ENCODE measurements at places on chromosomes 12 and 14.

GRCh38 chr12:58347691-58348090 lies 406.3 kb downstream of the ATP23 start:
- no peak for DNase-seq

GRCh38 chr12:31803306-31804184 lies 74.7 kb upstream of the AMN1 start:
- no peak for DNase-seq

- DNase-seq, result peak; percentile 77
These were observed 37.5 kb downstream of the EMP1 start for GRCh38 chr12:13233830-13234641.

GRCh38 chr14:72888636-72889201 lies 5.2 kb downstream of the DPF3 start:
- peak; percentile 31 for DNase-seq

DNA sequence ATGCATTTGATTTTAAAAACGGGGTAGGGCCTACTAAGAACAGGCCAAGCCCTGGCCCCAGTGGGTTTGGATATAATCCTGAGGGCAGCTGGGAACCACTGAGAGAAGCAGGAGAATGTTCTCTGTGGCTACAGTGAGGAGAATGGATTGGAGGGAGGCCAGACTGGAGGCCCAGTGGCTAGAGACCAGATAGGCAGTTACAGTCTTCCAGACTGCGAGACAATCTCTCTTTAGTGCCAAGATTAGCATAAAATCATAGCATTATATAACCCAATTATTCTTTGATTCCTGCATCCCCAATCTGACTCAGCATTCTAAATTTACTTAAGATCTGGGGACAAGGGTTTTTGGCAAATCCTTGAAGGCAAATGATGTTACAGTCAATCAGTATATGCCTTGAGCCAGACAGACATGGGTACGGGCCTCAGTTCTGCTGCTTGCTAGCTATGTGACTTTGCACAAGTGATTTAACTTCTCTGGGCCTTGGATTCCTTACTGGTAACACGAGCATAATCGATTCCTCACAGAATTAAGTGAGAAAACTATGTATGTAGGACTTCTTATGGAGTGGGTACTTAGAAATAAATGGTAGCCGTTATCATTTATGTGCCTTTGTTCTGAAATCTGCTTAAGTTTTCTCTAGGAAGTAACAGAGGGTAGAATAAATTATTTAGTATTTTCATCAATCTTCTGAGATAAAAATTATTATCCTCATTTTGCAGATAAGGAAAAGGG lies 18.3 kb downstream of the NINJ2 start:
- DNase-seq, result peak; percentile 24

DNA sequence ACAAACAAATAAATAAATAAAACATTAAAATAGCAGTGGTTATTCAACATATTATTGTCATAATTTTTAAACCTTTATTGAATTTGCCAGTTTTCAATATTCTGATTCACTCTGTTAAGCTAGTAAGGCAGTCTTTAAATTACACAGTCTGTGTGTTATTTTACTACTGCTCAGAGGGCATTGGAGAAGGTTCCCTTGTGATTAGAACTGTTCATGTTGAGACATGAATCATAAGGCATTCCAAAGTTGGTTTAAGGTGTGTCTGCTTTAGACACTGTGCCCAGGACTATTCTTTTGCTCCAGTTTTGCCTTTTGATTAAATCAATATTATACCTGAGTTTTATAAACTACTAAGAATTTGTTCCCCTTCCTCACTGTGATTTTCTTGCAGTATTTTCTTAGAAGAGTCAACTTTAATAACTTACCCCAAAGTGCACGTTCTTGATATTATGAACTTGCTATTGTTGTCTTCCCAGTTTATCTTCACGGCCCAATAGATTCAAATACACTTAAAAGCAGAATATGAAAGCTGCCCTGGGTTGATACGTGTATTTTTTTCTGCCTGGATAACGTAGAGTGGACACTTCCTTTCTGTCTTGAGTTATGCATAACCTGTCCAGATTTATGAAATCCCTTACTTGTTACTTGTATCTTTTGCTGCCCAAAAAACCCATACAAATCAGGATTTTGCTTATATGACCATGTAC lies 105.3 kb upstream of the BCAT1 start:
- DNase-seq, result no peak

GRCh38 chr12:92056290-92056689 lies 89.4 kb downstream of the BTG1 start:
- DNase-seq, result no peak

- DNase-seq, result no peak
These were observed 14.9 kb upstream of the SNAPC1 start for GRCh38 chr14:61747342-61747741.

GRCh38 chr14:56075301-56075700 lies 42.9 kb upstream of the PELI2 start:
- DNase-seq, result no peak

GRCh38 chr12:116852303-116852702 lies 28.9 kb downstream of the HRK start:
- no peak for DNase-seq

DNA sequence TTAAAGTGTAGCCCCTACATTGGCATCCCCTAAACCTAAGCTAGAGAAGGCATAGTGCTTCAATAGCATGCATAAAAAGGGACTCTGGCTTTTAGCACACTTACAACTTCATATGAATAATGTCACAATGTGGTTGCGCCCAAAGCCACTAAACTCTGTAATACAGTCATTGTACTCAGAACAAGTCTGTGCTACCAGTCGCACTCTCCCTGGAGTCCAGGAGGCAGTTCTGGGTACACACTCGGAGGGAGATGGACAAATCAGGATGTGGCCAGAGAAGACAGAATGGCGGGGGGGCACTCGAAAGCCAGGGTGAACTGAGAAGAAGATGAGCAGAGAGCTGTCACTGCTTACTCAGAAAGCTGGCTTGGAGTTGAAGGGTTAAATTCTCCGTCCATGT lies 10.6 kb downstream of the SAMD4A start:
- DNase-seq, result no peak

DNA sequence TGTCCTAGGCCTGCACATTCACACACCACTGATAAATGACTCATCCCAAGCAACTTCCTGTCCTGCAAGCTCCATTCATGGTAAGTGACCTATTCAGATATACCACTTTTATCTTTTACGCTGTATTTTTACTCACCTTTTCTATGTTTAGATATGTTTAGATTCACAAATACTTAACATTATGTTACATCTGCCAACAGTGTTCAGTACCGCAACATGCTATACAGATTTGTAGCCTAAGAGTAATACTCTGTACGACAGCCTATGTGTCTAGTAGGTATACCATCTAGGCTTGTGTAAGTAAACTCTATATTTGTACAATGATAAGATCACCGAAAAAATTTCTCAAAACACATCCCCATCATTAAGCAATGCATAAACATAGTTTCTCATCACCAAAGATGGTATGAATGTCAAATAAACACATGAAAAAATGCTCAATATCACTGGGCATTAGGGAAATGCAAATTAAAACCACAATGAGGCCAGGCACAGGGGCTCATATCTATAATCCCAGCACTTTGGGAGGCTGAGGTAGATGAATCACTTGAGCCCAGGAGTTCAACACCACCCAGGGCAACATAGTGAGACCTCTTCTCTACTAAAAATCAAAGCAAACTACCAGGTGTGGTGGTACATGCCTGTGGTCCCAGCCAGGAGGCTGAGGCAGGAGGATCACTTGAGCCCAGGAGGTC lies 20.7 kb downstream of the ATXN2 start:
- DNase-seq, result peak; percentile 63

DNA sequence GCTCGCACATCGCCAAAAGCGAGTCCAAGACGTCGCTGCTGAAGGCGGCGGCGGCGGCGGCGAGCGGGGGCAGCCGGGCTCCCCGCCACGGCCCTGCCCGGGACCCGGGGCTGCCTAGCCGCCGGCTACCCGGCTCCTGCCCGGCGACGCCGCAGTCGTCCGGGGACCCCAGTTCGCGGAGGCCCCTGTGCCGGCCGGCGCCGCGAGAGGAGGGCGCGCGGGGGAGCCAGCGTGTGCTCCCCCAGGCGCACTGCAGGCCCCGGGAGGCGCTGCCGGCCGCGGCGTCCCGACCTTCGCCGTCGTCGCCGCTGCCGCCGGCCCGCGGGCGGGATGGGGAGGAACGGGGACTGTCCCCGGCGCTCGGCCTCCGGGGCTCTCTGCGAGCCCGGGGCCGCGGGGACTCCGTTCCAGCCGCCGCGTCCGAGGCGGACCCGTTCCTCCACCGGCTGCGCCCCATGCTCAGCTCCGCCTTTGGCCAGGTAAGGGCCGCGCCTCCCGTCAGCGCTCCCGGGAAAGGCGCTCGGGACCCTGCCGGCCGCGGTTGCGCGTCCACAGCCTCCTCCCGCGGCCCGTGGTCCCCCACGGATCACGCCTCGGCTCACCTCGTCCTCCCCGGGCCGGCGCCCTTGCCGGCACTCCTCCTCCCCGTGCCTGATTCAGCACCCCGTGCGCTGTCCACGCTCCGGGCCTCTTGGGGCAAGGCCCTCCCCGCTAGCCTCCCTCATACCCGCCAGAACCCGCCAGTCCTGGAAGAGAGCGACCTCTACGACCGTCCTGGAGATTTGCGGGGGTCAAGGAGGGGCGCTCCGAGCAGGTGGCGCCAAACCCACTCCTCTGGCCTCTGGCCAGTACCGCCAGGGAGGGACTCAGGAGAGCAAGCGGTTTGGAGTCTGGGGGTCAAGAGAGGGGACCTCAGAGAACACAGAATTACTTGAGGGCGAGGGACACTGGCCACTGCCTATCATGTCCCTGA lies 721 bp downstream of the CABP1 start:
- peak; percentile 65 for DNase-seq

GRCh38 chr14:62126879-62127478 lies 364.8 kb downstream of the SNAPC1 start:
- DNase-seq, result peak; percentile 64

- DNase-seq, result no peak
These were observed 1735.9 kb upstream of the SEL1L start for GRCh38 chr14:83269583-83269982.

DNA sequence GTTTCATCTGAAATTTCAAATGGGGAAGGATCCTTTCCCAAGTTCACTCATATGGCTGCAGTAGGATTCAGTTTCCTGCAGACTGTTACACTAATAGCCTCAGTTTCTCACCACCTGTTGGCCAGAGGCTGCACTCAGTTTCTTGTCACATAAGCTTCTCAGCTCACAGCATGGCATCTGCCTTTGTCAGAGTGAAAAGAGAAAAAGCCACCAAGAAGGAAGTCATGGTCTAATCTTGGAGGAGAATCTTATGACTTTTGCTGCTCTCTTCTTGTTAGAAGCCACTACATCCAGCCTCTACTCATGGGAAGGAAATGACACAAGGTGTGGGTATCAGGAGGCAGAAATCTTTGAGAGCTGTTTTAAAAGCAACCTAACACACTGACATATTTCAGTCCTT lies 39.4 kb upstream of the BTG1 start:
- no peak for DNase-seq

DNA sequence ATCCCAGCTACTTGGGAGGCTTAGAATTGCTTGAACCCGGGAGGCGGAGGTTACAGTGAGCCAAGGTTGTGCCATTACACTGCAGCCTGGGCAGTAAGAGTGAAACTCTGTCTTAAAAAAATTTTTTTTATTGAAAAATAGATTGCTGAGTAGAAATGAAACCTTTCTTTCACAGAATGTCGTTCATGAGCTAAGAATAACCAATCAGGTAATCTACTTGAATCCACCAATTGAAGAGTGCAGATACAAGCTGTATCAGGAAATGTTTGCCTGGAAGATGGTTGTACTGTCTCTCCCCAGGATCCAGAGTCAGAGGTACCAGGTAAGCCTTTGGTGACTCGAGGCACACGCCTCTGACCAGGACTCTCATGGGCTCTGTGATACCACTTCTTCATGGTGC lies 27.0 kb downstream of the DYNC1H1 start:
- DNase-seq, result no peak

- no peak for DNase-seq
These were observed 133.0 kb downstream of the PAWR start for GRCh38 chr12:79557690-79558315.

GRCh38 chr14:35196571-35196970 lies 74.2 kb downstream of the PRORP start:
- DNase-seq, result no peak

DNA sequence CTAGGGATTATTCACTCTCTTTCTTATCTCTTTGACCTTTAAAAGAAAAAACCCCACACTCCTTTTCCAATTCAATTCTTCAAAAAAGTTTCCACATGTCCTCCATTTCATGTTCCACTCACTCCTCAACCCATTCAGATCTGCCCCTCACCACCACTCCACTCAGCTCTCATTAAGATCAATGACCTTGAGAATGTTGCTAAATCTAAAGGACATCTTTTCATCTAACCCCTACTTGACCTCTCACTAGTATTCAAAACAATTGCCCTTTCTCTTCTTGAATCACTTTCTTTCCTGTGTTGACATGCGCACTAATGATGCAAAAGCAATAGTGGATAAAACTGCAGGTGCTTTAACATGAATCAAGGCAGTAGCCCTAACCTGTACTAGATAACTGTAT lies 9.9 kb downstream of the HECTD1 start:
- DNase-seq, result no peak

GRCh38 chr12:119578112-119578511 lies 15.5 kb upstream of the TMEM233 start:
- DNase-seq, result no peak

DNA sequence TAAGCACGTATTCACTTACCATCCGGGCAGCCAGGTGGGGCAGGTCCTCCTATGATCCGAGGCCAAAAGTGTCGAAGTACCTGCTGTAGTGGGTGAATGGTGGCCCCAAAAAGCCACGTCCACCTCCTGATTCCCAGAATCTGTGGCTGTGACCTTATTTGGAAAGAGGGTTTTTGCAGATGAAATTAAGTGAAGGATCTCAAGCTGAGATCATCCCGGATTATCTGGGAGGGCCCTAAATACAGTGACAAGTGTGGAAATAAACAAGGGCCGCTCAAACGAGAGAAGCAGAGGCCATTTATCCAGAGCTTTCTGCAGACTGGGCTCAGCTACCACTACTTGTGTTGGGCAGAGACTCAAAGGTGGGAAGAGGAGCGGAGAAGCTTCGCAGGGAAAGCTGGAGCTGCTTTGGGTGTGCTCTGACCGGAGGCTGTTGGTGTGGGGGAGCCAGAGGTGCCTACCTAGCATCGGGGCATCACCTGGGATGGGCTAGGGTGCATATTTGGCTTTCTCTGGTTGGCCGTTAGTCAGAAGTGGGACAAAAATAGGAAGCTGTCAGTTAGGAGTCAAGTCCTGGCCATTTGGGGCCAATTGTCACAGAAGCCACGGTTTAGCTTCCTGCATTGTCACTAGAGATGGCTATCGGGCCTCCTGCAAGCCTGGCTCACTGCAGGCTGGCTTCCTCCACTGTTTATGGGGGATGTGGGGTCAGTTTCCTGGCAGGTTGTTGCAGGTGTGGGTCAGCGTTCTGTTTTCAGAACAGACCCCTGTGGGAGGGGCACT lies 27.8 kb upstream of the DLK1 start:
- no peak for DNase-seq

DNA sequence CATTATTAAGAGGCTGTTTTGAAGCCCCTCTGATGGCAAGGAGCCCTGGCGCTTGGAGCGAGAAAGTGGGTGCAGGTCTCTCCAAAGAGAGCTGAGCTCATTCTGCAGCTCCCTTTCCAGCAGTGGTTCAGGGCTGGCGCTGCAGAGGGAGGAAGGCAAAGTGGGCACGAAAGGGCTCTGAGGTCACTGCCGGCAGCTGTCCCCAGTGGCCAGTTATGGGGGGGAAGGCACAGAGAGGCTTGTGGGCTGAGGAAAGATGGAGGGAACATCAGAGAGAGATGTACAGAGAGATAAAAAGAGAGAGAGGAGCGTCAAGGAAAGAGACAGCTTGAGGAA lies 75.2 kb upstream of the TBX5 start:
- peak; percentile 48 for DNase-seq
